Activated CD8-positive, alpha-beta memory T cell treated with anti-CD3 and anti-CD28 coated beads for 1 hour (primary cell): ENCODE measurements at places on chromosomes 1 and 21.

DNA sequence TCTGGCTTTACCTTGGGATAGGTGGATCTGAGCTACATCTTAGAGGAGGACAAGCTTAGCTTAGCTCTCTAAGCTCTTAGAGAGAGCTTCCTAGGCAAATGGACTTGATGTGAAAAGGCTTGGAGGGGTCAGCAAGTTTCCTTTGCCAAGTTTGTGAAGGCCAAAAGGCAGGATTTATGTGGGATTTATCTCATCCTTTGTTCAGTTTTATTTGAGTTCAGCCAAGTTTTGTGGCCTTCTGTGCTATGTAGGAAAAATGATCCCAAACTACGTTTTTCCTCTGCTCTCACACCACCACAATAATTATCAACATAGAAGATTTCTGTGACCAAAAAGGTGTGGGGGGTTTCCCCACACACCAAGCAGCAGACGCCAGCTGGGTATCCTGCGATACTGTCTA, 26.0 kb upstream of the RNF11 start:
- no peak for DNase-seq

GRCh38 chr1:175479521-175480342, 263.7 kb downstream of the TNR start:
- DNase-seq = no peak

DNA sequence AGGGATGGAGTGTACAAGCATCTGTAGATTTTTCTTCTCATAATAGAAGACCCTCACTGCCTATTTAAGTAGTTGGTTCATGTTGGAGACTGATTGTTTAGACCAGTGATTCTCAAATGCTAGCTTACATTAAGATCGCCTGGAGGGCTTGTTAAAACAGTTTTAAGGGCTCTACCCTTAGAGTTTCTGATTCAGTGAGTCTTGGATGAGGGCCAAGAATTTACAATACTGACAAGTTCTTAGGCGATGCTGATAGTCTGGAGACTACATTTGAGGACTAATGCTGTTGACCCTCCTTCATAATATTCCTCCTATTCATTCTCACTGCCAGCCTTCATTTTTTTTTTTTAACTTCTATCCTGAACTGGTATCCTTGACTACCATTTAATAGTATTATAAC, 15.2 kb upstream of the AGO3 start:
- no peak for DNase-seq

- DNase-seq = no peak
Observed at GRCh38 chr1:156489166-156489934, 11.2 kb downstream of the MEF2D start.

- DNase-seq = no peak
Observed at GRCh38 chr1:32393832-32394140, 455 bp downstream of the BSDC1 start.

GRCh38 chr1:37545019-37545418, 9.1 kb downstream of the SNIP1 start:
- DNase-seq = no peak

- peak; percentile 59 for DNase-seq
Observed at GRCh38 chr1:32205401-32206370, at the start of gene IQCC. Gene IQCC, plus strand, starts transcription at chr1:32205671. Its CDS starts 11 bp downstream, at chr1:32205682.

DNA sequence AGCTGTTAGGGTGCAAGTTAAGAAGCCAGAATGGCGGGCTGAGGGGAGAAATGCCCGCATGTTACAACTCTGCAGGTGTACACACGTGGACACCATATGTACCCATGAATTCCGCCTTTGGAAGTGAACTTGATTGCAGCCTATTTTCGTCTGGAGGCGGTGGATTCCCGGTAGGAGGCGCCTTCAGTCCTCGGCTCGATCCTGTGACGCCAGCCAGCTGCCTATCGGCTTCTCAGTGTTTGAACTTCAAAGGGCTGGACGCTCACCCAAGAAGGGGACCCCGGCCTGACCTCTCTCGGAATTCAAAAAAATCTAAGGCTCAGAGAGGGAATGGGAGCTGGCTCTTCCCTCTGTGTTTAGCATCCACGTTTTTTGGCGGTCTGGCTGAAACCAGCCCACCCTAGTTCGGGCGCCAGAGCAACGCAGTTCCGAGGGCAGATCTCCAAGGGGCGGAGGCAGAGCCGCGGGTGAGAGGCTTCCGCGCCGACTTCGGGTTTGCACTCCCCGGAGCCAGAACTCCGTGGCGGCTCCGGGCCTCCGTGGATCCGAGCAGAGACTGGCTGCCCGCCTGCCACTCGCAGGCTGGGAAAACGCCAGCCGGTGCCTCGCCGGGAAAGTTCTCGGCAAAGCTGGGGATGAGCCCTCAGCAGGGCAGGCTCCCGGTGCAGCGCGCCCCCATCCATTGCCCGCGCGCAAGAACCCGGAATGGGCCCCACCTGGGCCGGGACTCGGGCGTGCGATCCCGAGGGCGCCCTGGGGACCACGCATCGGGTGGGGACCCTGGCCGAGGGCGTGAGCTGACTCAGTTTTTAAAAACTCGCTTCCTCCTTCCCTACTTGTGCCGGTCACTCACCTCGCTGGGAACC, 996 bp upstream of the TMEM51 start:
- DNase-seq = no peak

- no peak for DNase-seq
Observed at GRCh38 chr1:234573711-234574299, 36.2 kb downstream of the IRF2BP2 start.

DNA sequence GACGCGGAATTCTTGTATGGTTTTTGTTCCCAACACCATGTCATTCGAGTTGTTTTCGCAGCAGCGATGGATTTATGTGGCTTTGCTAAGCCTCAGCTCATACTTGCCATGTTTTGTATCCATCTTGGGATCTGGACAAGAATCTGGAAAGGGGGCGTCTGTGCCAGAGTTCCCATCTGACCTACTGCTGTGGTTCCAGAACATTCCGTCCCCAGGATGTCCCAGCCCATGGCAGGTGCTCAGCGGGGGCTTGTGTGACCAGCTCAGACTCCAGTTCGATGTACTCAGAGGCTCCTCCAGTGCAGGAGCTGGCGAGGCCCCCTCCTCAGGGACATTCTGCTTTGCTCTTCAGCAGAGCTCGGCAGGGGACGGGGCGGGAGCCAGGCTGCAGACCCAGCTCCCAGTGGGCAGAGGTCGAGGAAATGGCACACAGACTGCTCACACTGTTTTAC, 24.0 kb upstream of the ADARB1 start:
- DNase-seq = no peak

- DNase-seq = no peak
Observed at GRCh38 chr1:93740601-93741031, 59.0 kb upstream of the BCAR3 start.

- DNase-seq = no peak
Observed at GRCh38 chr1:26597629-26598039, 68.1 kb downstream of the RPS6KA1 start.

GRCh38 chr1:19260211-19261138, 8.9 kb downstream of the MRTO4 start:
- no peak for DNase-seq
